Fibroblast of villous mesenchyme (primary cell): ENCODE measurements at places on chromosomes 6 and 20.
A peak's percentile ranks its signal among the peaks of the same experiment; 100 is the strongest.

DNA sequence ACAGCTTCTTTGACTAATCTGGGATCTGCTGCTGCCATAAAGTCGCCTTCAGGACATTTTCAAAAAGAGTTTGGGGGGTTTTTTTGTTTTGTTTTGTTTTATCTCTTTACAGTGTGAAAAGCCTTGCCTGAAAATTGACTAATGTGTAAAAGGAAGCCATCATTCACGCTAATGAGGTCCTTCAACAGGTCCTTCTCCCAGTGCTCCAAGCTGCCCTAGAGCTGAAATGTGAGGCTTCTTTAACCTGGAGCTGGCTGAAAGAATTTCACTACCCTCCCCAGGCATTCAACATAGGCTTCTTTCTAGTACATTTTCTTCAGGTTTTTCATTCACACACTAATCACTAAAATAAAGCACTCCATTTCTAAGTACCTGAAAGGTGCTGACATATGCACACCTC, 145.1 kb upstream of the PRDM1 start:
- DNase-seq, result peak; percentile 10

DNA sequence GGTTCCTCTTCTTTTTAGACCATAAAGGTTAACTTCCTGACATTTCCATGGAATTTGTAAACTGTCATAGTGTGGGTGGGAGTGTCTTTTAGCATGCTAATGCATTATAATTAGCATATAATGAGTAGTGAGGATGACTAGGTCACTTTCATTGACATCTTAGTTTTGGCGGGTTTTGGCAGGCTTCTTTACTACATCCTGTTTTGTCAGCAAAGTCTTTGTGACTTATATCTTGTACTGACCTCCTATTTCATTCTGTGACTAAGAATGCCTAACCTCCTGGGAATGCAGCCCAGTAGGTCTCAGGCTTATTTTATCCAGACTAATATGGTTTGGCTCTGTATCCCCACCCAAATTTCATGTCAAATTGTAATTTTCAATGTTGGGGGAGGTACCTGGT, 149.6 kb upstream of the SYNCRIP start:
- DNase-seq, result no peak

GRCh38 chr6:28589234-28589956, 63.7 kb downstream of the GPX5 start:
- DNase-seq, result peak; percentile 80

- peak; percentile 27 for DNase-seq
Measured at GRCh38 chr6:100506651-100507050, 41.9 kb upstream of the SIM1 start.

DNA sequence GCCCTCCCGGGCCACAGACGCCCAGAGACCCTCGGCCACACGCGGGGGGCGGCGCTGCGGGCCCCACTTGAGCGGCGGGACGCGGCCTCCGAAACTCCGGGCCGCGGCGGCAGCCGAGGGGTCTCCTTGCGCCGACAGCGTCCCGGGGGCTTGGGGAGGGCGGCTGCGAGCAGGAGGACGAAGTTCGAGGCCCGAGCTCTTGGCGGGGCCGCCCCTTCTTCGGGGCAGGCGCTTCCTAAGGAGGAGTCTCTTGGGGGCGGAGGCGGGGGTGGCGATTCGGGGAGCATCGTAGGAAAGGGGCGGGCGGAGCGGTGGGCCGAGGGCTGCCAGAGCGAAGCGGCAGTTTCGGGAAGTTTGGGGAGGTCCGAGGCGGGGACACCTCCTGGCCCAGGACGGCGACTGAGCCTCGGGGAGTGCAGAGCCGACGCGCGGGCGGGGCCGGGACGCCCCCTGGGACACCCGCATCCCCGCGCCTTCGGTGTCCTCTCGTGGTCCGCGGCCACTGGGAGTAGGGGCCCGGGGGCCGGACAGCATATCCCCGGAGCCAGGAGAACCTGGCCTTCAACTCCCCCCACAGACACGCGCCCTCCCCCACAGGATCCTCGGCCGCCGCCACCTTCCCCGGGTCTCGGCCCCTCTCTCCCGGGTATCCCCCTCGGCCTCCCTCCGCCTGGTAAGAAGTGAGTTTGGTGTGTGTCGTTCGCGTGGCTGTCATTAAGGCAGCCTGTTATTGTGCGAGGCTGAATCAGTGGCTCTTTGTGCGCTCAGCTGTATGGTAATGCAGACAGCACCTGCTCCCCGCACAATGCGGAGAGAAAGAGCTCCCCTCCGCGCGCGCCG, 613 bp upstream of the DLL1 start:
- peak; percentile 33 for DNase-seq

- no peak for DNase-seq
Measured at GRCh38 chr6:42967228-42967627, 6.7 kb downstream of the GNMT start.

DNA sequence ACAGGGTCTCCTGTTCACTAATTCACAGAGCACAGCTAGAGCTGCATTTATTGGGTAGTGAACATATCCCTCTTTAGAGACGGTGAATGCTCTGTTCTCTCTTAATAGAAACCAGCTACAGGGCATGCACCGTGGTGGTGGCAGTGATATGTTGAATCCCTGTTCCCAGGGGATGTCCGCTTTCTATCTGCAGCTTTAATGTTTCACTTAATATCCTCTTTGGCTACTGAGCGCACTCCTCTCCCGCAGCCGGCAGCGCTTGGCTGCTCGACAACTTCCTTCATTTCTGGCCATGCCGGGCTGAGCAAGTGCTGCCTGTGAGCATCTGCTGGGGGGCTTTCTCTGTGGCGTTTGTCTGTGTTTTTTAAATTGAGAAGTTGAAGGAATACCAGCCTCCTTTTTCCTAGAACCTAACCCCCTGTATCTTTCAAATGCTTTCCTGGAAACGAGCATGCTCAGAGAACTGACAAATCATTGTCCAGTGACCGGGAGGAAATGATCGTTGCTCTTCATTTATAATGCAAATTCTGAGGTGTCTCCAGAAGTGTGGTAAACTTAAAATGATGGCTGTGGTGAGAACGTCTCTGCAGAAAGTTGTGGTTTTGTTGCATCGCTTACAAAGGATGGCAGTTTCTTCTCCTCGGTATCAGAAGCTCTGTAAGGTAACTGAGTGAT, 297.9 kb downstream of the UTRN start:
- no peak for DNase-seq

GRCh38 chr20:20548527-20549266, 163.7 kb downstream of the RALGAPA2 start:
- no peak for DNase-seq
